NB4 (cell line): ENCODE measurements at places on chromosomes 12 and 14.
A peak's percentile ranks its signal among the peaks of the same experiment; 100 is the strongest.

- no peak for DNase-seq
Observed at GRCh38 chr12:109435428-109436187, 41.5 kb downstream of the KCTD10 start.

DNA sequence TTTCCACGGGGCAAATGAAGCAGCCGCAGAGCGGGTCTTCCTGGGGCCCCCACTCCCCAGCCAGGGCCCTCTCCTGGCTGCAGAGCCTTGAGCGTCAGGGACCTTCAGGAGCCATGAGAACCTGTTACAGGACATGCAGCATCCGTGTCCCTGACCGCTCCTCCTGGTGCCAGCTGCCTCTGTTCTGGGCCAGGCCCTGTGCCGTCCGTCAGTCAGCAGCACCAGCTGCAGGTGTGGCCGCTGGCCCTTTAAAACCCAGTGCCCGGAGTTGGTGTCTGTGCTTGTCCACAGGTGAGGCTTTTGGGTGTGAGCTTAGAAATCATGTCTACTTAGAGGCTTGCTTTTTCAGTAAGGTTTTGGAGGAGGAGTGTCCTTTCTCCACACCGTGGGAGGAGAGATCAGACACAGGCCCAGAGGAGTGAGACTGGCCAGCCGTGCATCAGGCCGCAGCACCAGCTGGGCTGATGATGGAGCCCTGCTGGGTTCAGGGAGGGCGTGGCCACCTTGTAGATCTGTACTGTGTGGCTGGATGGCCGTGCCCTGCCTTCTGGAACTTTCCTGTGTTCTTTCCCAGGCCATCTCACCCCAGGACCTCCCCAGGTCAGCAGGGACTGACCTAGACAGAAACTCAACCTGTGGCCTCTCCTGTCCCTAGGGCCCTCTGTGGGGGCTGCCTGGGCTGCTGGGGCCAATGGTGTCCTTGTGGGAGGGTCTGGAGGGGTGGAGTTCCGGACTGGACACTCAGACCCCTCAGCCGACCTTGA, 27.1 kb downstream of the AACS start:
- no peak for DNase-seq

GRCh38 chr12:47650469-47650868, 55.4 kb downstream of the RPAP3 start:
- DNase-seq: no peak

- DNase-seq: peak; percentile 84
Observed at GRCh38 chr12:110316861-110317260, 35.8 kb downstream of the ATP2A2 start.

DNA sequence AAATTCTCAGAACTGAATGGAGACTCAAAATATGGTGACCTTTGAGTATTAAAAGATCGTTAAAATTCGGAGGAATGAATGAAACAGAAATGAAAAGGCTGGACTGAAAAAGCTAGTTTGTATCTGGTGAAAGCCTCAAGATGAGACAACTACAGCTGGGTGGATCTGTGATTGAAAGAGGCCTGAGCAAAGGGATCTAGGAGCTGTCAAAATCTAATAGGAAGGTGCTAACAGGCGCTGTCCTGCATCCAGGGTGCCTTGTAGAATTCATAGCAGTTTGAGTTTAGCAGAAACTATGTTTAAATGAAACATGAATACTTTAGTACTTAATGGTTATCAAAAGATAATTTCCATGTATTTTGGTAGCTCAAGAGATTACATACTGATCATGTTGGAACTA, 2.3 kb downstream of the YY1 start:
- DNase-seq: no peak

DNA sequence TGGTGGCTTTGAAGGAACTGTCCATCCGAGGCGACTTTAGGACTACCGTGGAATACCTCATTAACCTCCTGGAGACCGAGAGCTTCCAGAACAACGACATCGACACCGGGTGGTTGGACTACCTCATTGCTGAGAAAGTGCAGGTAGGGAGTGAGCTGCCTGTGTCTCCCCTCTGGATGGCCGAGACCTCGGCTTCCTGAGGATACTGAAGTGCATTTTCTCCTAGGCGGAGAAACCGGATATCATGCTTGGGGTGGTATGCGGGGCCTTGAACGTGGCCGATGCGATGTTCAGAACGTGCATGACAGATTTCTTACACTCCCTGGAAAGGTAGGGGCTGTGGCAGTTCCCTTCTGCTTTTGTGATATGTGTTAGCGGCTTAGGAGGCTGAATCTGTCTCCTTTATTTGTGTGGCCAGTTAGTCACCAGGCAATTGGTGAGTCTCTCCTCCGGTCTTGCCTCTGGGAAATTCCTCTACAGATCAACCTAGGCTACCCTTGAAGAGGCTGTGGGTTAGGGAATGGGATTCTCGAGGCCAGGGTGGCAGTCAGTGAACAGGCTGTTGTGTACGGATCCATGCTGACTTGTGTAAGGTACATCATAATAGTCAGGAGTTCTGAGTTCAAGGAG, 75.3 kb downstream of the ACACB start:
- no peak for DNase-seq
